ENCODE measurements at places on chromosomes 2 and 18.
A peak's percentile ranks its signal among the peaks of the same experiment; 100 is the strongest.

GRCh38 chr2:25125976-25126375 is 42.4 kb downstream of the POMC start:
- DNase-seq, result peak; percentile 74

GRCh38 chr18:72235422-72235821 is 308.7 kb downstream of the CBLN2 start:
- no peak for DNase-seq

DNA sequence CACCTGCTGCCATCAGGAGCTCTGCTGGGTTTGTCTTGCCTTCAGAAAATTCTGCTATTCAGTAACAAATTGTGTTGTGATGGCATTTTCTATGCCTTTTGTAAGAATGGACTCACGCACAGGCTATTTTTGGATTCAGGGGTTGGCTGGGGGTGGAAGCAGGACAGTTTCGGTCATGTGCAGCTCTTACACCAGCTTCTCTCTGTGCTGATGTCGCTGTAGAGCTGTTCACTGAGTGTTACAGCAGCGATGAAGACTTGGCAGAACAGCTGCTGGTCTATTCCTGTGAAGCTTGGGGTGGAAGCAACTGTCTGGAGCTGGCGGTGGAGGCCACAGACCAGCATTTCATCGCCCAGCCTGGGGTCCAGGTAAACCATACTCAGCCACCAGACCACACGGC is 49.2 kb downstream of the TRPM8 start:
- DNase-seq, result peak; percentile 28

DNA sequence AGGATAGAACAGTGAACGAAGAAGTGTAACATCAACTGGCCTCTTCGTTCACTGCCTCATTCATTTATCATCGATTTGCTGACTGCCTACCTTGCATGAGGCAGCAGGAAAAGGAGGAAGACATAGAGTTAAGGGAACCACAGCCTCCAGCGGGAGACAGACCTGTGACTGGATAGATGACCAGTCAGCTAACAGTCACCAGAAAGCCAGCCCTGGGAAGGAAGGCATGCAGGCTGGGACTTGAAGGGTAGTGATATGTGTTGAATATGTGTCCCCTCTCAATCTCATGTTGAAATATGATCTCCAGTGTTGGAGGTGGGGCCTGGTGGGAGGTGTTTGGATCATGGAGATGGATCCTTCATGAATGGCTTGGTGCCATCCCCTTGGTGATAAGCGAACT is 58.3 kb downstream of the CTIF start:
- no peak for DNase-seq

GRCh38 chr2:176704282-176704858 is 435.1 kb downstream of the MTX2 start:
- no peak for DNase-seq

DNA sequence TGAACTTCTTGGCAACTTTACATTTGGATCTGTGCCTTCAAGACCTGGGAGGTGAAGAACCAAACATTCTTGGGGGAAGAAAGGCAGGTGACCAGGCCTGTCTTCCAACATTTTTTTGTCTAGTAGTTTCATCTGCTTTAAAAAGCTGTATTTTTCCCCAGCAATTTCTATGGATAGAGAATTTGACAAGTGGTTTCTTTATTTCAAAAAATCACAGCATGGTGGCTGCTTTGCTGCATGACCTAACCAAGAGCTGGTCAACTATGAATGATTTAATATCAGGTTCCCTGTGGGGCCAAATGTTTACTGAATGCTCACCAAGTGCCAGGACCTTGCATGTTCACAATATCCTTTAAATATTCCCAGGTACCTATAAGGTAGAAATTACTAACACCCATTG is 19.1 kb downstream of the LRP2 start:
- DNase-seq, result no peak

DNA sequence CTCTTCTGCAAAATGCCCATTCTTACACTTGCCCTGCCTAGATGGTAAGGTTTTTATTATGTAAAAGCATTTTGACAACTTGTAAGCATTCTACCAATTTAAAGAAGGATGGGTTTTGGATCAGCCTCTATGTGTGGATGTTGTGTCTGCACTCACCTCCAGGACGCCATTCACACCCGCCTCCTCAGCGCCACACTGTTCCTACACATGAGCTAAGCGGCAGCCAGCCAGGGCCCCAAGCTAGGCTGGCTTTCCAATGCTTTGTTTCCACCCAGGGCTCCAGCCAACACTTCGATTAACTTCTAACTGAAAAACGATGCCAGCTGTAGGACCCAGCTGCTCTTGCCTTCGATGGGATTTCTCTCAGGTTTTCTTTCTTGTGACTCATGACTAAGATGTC is 73.3 kb upstream of the FZD7 start:
- DNase-seq, result no peak

DNA sequence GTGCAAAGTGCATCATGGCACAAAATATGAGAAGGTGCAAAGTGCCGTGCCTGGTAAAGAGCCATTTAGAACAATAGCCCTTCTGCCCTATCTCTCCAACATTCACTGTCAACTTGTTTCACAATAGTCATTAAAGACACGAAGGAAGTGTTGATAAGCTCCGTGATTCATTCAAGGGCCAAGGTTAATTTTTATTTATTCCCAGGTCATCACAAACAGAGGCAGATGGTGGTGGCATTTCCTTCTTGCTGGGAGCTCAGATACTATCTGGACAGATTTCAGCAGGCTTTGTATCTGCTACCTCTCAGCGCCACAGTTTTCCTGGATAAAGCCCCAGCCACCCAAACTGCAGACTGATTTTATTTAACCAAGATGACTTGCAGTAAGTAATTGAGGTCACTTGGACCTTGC is 309.3 kb downstream of the ZNF521 start:
- no peak for DNase-seq

DNA sequence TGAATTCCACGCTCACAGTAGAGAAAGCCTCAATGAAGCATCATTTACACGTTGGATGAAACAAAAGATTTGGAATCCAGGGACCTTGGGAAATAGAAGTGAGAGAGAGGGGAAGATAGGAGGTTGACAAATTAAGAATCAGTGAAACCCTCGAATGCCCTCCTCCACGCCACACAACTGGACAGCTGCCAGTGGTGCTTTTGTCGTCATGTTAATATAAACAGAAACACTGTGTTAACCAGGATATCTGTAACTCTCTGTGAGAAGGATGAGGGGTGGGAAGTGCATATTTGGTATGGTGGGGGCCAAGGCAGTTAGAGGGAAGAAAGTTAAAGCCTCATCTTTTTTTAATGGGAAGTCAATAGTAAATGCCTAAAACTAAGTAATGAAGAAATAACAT is 108.7 kb downstream of the GFPT1 start:
- peak; percentile 11 for DNase-seq

DNA sequence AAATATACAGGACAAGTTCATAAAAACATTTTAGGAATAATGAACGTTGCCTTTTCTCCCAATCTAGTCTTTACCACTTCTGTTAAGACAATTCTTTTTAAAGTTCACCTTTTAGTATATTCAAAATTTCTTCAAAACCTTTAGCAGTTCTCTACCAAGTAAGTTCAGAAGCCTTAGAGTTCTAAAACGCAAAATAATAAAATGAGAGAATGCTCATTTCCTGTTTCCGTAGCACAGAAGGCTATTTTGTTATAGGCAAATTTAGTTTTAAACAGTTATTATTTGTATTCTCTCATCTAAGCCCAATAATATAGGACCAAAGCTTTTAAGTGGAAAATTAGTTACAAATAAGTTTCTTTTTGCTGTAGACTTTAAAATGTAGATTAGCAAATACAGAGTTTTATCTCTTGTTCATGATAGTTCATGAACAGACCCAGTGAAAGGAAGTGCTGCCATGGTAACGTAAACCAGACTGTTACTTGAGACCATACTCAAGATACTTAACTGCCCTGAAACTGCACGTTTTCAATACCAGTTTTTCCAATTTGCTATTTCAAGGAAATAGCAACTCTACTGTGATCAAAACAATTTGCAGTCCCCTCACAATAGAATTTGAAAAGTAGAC is 173.1 kb upstream of the STON1 start:
- no peak for DNase-seq

- no peak for DNase-seq
Measured at GRCh38 chr18:42649331-42650035, 466.0 kb downstream of the RIT2 start.

- no peak for DNase-seq
Measured at GRCh38 chr18:3219241-3219630, 532 bp downstream of the MYOM1 start.

DNA sequence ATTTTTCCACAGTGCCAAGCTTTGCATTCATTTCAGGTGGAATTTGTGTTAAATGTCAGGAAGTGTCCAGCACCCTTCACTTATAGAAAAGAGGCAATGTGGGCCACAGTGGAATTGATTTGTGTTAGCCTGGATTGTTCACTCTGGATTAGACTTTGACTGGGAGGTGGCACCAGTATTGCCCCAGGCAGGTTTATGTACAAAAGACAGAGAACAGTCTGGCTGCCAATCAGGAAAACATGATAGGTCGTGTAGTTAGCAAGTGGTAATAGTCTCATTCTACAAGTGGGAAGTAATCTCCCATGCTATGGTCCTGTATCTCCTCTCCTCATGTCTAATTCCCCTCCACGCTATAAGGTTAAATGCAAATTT is 45.6 kb downstream of the RAB27B start:
- no peak for DNase-seq

DNA sequence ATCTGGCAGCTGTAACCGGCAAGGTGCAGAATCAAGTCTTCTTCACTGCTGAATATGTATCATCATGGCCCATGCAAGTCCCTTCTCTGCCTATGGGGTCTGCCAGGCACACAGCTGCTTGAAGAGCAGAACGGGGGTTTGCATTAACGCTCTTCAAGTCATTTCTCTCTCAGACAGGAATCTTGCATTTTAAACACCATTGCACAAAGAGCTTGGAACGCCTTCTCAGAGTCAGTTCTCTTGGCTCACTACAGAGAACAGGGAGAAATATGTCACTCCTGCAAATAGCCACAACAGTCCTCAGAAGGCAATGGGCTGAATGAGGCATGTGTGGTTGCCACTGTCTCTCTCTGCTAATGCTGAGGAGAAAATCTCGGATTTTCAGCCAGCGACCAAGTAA is 2173.5 kb upstream of the PIK3C3 start:
- no peak for DNase-seq

DNA sequence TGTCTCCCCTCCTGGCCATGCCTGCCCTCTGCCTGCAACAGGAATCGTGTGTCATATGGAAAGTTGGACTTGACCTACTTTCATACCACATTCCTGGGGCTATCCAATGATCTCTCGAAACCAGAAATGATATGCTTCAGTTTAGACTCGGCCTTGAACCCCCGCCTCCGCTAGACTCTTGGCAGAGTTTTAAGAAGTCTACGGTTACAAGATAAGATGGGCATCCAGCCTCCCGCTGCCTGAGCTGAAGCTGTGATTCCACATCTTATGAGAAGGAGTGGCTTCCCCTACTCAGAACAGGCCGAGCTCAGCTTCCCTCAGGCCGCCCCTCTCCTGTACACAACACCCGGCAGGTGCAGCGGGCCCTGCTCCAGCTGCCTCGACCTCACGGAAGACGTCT is 73.9 kb downstream of the MTCL1 start:
- DNase-seq, result no peak

DNA sequence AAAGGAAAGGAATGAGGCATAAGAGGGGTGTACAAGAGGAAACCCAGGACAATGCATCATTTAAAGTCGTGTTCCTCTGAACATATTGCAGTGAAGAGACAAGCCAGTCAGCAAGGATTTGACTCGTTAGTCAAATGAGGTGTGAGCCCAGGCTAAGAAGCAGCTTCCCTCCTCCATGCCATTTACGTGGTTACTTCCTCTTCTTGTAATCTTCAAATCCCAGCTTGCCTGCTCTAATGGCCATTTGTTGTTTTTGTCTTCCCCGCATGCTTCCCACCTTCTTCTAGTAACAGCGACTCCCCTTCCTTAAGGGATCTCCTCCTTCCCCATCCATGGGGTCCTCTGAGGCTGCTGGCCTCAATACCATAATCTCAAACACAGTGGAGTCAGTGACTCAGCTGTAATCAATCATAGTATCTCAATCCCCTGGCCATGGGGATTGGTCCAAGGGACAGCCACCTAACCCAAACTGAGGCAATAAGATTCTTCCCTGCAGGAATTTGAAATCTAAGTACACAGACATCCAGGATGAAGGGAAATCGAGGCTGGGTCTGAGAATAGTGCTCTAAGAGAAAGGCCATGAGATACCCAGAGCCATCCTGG is 37.6 kb downstream of the SLC14A1 start:
- DNase-seq, result peak; percentile 41

DNA sequence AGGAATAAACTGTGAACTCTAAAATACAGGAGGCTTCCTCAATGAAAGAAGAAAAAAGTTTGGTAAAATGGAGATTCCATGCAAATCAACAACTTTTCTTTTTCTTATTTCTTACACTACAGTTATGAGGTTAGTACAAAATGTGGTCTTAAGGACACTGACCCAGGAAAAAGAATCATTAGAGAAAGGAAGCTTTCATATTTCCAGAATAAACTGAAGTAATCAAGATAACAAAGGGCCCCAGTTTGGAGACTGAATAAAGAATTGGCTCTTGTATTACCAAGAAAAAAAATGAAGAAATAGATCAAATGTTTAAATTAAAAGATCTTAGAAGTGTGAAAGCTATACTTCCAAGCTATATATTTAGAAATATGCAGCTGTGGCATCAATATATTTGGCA is 72.3 kb downstream of the SLC66A3 start:
- no peak for DNase-seq

GRCh38 chr18:24560511-24560981 is 100.1 kb downstream of the HRH4 start:
- no peak for DNase-seq

GRCh38 chr18:69763821-69764220 is 183.9 kb downstream of the CD226 start:
- DNase-seq, result no peak

DNA sequence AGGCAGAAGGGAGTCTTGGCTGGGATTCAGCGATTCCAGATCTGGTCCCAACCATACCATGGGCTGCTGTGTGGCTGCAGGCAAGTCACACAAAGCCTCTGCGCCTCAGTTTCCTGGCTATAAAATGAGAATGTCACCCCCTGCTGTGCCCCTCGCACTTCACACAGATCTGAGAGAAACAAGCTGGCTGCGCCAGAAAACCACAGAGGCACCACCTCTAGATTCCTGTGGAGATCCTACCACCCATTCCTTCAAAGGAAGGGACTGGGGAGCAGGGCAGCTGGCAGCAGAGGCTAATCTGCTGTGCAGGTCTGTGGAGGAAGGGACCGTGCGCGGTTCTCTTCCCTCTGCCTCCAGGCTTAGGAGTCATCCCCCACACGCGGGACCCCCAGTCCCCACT is 19.8 kb downstream of the NEURL3 start:
- no peak for DNase-seq

DNA sequence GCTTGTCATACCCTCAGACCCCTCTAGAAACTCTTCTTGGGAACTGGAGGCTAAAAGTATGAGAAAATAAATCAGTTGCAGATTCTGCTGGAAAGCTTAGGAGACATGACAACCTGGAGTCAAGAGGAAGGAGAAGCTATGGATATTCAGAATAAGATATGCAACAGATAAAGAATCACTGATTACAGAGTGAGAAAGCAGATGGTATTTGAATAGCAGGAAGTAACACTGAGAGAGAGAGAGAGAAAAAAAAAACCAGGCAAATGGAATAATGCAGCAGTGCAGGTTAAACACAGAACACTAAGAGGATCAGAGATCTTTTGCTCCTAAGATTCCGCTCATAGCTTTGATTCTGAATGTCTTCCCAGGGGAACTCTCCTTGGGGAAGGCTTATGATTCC is 1284.1 kb upstream of the NXPH2 start:
- no peak for DNase-seq

GRCh38 chr2:101787097-101787496 is 89.6 kb downstream of the MAP4K4 start:
- DNase-seq, result no peak

GRCh38 chr2:208134928-208135586 is 5.4 kb upstream of the CRYGC start:
- no peak for DNase-seq
